ENCODE measurements at places on chromosomes 5 and 9. TPM values are rescaled to one million over a fixed set of nuclear protein-coding genes. Genes with fewer than 3 reads are reported as not detected.

- peaks cover 75% of the 10 kb centered on the region for H3K4me1 ChIP-seq
- DNase-seq: no peak
- H3K36me3 ChIP-seq: no peaks in the 10 kb centered on the region
- H3K27me3 ChIP-seq: no peaks in the 10 kb centered on the region
Observed at GRCh38 chr9:33877727-33878489, 60.9 kb downstream of the UBE2R2 start.

The SAXO1 gene
- total RNA-seq: 0.03 TPM

The ZFP2 gene
- total RNA-seq: 0.80 TPM

The GOLM1 gene
- total RNA-seq: 3.7 TPM

The NFIL3 gene
- 25.6 TPM for total RNA-seq

The SLC6A7 gene
- not detected for total RNA-seq
